Hypothalamus (tissue), 51 donors: ENCODE measurements at places on chromosomes 3 and 15.

DNA sequence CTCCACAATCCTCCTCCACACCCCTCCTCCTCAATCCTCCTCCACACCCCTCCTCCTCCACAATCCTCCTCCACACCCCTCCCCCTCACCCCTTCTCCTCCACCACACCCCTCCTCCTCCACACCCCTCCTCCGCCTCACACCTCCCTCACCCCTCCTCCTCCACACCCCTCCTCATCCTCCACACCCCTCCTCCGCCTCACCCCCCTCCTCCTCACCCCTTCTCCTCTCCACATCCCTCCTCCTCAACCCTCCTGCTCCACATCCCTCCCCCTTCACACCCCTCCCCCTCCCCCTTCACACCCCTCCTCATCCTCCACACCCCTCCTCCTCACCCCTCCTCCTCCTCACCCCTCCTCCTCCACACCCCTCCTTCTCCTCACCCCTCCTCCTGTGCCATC lies 69.8 kb upstream of the BLM start:
- no peak for DNase-seq

GRCh38 chr3:81198216-81198615 lies 563.2 kb downstream of the GBE1 start:
- no peak for DNase-seq

- no peak for DNase-seq
These were observed 33.6 kb upstream of the APH1B start for GRCh38 chr15:63243776-63244175.

DNA sequence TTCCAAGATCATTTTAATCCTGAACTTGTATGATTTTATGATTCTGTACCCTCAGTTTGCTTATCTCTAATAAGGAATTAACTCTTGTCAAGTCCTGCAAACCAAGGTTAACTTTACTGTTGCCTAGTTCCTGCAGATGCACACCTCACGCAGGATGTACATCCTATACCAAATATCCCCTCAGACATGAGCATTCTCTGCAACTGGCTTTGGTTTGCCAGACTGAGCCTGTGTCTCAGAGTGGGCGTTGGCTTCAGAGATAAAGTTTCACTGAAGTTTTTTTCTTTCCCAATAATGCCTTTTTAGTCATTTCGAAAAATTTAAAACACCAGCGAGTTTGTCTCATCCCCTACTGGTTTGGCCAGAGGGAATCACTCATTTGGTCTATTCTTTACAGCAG lies 173.9 kb downstream of the NR2F2 start:
- no peak for DNase-seq

DNA sequence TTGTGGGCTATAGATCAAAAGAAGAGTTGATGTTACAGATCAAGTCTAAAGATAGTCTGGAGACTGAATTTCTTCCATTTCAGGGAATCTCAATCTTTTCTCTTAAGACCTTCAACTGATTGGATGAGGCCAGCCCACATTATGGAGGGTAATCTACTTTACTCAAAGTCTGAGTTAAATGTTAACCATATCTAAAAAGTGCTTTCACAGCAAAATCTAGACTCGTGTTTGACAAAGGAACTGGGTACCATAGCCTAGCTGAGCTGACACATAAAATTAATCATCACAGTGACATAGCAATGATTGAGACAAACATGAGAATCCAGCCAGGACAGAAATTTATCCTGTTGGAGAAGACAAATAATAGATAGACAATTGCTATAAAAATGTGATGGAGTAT lies 407.9 kb upstream of the GRM7 start:
- DNase-seq = no peak

- no peak for DNase-seq
These were observed 310.5 kb upstream of the TPM1 start for GRCh38 chr15:62732078-62732477.

DNA sequence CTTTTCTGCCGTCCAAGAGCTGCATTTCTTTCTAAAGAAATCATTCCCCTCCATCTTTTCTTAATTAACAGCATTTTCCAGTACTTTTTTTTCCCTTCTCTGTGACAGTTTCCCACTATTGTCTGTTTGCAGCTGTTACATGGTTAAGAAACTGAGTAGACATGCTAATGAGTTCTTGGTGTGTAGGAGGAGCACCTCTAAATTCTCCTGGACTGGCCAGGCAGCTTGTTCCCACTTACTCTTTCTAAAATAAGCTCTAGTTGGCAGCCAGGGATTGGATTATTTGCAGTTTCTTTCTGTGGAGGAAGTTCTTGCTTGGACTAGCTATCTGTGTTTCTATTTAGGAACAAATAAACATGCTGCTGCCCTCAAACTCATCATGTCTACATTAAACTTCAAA lies 235.1 kb upstream of the GAP43 start:
- no peak for DNase-seq

- no peak for DNase-seq
These were observed 24.1 kb upstream of the SHISA5 start for GRCh38 chr3:48528048-48528447.
